ENCODE measurements at places on chromosomes 5 and 9.

- no peak for DNase-seq
These were observed 16.3 kb downstream of the PAM start for GRCh38 chr5:102771435-102771834.

GRCh38 chr9:89787595-89787994, 182.8 kb downstream of the GADD45G start:
- DNase-seq, result no peak

DNA sequence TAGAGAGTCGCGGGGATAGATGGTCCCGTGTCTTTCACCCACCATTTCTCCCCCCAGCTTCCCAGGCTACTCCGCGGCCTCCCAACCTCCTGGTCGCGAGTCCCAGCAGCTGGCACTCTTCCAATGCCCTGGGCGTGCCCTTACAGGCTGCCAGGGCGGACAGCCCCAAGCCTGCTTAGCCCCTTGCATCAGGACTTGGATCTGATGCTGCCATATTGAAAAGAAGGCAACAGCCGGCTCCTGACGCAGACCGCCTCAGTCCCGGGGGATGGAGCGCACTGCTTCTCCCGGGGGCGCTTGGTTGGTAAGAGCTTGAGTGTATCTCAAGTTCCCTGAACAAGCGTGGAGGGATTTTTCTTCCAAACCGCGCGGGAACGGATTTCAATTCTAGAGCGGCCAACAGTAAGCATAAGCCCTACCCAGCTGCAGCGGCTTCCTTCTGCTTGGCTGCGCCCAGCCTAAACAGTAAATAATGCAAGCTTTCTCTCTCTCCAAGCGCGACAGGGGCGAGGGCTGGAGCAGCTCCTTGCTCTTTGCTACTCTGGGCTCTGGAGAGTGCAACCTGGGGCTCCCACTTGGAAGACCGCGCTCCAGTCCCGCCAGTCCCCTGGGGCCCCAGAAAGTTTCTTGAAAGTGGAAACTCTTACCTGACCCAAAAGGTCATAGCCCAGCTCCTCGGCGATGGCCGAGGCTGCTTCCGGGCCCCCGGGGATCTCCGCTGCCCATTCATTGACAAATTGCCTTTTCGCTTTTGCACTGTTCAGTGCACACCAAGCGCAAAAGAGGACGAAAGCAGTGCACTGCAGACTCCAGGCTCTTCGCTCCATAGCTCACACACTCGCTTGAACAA, 607 bp downstream of the PCSK1 start:
- no peak for DNase-seq

GRCh38 chr5:28810751-28811136, 1772.4 kb upstream of the CDH9 start:
- no peak for DNase-seq

GRCh38 chr5:122458278-122458872, 146.3 kb downstream of the SNCAIP start:
- no peak for DNase-seq

GRCh38 chr5:122586351-122586750, 188.5 kb upstream of the SNX2 start:
- DNase-seq, result no peak

DNA sequence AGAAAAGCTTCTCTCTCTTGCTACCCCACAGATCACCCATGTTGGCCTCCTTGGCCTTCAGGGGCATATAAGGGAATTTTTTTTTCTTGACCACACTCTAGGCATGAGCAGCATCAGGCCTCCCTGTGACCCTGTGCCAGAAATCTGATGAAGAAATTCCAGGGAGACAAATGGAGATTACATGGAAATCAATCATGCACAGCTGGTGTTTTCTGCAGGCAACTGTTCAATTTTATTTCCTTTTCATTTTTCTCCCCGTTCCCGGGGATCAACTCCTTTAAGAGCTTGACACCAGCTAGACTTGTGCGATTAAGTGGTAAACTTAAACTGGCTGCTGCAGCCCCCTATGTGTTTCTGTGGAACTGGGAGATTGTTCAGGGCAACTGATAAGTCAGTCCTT, 59.3 kb downstream of the GALNT10 start:
- no peak for DNase-seq

- DNase-seq, result no peak
These were observed 9.1 kb upstream of the PTGES start for GRCh38 chr9:129761901-129762369.

GRCh38 chr5:103434057-103434456, 128.5 kb downstream of the NUDT12 start:
- DNase-seq, result no peak

DNA sequence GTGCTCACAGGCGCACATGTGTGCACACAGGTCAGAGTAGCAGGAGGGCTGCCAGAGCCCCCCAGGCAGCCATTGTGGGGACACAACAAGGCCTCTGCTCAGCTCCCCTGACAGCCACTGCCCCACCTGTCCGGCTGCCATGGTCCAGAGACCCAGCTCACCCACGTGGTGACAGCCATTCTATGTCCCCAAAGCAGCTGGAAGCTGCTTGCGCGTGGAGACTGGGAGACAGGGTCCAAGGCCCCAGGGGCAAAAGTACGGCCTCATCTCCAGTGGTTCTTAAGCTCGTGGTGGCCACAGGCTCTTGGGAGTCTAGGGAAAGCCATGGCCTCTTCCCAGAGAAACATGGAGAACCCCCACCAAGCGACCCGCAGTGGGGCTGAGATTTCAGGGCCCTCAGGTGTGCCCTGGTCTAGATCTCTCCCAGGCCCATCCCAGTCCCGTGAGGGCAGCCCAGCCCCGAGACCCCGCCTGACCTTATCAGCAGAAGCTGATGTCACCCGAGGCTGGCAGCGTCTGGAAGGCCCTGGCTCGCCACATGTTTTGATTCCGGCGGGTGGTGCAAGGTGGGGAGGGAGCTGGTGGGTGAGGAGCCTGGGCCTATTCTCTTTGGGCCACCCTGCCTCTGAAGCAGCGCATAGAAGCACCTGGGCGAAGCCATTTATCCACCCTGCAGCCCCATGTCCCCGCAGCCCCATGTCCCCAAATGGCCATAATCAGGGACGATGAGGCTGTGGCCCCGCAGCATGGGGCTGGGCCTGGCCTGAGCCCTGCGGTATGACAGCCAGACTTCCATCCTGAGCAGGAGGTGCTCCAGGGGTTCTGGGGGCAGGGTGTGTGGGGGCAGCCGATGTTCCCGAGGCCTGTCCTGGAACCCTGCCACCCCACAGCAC, 31.7 kb downstream of the GLT6D1 start:
- DNase-seq, result no peak

- DNase-seq, result peak; percentile 7
These were observed at the start of gene UBE2QL1 for GRCh38 chr5:6448622-6449464. TSS of gene UBE2QL1 (plus strand) at chr5:6448859. CDS start at chr5:6448894, 35 bp downstream.
